ENCODE measurements at places on chromosomes 5 and 9.

GRCh38 chr9:130820135-130820738, 14.8 kb upstream of the ABL1 start:
- no peak for DNase-seq

GRCh38 chr5:22757776-22758175, 95.4 kb downstream of the CDH12 start:
- no peak for DNase-seq

- no peak for DNase-seq
Observed at GRCh38 chr5:86439593-86440110, 178.1 kb upstream of the COX7C start.

DNA sequence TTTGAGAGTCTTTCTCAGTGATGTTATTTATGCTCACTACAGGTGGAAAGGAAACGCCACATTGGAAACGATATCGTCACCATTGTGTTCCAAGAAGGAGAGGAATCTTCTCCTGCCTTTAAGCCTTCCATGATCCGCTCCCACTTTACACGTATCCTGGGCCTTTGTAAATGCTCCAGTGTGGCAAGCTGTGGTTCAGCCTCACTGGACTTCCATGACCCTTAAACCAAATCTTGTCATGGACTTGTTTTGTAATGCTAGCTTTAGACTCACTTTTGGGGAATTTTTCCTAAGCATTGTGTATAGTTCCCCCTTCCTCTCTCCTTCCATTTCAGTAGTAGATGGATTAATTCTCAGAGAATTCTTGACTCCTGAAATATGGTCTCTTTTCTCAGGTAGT, 60.9 kb upstream of the SLC2A8 start:
- no peak for DNase-seq

DNA sequence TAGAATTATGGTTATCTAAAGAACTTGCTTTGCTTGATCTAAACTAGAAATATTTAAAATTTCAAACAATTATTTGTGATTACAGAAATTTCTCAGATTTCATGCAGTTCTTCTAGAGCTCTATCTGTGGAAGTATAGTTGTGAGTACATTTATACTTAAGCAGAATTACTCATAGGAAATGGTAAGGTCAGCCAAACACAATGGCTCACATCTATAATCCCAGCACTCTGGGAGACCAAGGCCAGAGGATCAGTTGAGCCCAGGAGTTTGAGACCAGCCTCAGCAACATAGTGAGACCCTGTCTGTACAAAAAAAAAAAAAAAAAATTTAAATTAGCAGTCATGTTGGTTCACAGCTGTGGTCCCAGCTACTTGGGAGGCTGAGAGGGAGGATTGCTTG, 71.0 kb downstream of the INVS start:
- no peak for DNase-seq

- no peak for DNase-seq
Observed at GRCh38 chr5:6757414-6757969, 44.3 kb downstream of the TENT4A start.

DNA sequence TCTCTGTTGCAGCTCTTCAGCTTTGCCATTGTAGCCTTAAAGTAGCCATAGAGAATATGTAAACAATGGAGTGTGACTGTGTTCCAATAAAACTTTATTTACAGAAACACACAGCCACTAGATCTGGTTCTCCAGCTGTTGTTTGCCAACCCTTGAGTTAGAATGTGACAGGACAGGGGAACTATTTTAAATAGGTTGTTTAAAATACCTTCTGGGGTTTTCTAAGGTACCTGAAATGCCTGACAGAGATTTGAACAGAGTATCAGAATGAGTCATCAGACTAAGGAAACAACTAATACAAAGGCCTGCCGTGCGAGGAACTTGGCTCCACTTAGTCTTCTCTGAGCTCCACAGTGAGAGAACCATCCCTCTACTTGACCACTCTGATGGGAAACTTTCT, 85.4 kb downstream of the HSD17B4 start:
- DNase-seq: no peak

DNA sequence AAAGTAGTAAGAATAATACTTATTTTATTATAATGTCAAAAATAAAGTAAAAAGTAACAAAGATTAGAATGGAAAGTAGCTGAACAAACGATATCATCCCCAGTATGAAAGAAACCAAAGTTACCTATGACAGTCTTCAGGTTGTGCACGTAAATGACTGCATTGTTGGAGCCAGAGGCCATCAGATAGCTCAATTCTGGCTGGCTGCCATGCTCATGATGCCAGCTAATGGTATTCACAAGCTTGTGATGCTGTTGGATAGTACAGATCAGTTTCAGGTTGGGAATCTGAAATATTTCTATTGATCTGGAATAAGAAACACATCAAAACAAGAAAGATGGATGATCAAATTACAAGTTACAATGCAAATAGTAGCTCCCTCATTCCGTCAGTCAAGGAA, 21.1 kb downstream of the GEMIN5 start:
- no peak for DNase-seq

DNA sequence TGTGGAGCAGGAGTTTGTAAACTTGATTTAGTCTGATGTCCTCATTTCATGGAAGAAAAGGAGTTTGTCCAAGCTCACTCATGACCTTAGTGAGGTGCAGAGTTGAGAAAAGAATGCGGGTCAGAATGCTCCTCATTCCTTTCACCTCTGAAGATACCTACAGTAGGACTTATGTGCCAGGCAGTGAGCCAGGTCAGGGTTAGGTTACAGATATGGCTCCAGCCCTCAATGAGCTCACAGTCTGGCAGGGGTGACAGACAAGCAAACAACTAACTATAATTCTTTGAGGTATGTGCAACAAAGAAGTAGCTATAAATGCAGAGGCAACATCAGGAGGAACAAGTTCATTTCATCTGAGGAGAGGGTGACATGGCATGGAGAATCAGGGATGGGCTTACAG, 102.5 kb downstream of the SPATA31D1 start:
- DNase-seq: no peak

DNA sequence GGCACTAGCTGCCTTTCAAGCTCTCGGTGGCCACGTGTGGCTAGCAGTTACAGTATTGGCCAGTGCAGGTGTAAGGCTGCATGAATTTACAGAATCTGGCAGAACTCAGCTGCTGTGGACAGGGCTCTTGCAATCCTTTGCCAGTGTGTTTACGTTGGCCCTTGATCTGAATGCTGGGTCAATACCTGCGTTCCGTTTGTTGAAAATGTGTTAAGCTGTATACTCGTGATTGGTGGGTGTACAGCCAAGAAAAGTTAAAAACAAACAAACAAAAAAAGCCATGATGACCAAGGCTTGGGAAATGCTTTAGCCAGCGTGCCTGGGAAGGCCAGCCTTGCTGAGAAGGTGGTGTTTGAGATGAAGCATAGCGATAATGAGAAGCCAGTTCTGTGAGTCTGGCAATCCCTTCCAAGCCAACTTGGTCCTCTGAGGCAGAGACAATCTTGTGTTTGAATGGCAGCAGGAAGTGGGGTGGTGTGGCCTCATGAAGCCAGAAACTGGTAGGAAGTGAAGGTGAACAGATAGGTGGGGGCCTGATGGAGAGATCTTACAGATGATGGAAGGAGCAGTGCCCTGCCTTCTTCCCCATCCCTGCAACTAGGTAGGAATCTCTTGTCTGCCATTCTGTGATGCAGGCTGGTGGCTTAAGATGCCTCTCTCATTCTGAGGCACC, 820 bp upstream of the CFAP90 start:
- DNase-seq: no peak

GRCh38 chr9:92723801-92724323, 40.8 kb downstream of the BICD2 start:
- no peak for DNase-seq

DNA sequence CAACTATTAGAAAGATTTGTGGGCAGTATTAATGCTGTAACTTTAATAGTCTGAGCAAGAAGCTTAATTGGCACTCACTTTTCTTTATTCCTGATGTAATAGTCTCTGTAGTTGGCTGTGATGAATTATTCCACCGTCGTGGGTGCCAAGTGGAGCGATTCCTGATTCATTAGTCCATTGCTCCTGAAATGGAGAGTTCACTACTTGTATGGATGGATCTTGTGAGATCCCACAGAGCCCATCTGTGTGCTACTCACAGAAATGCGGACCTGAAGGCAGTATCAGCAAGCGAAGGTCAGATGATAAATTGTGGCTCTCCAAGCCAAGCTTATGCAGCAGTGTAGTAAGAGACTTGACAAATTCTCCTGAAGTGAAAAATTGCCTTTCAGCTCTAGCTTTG, 212.2 kb downstream of the CHSY3 start:
- no peak for DNase-seq

DNA sequence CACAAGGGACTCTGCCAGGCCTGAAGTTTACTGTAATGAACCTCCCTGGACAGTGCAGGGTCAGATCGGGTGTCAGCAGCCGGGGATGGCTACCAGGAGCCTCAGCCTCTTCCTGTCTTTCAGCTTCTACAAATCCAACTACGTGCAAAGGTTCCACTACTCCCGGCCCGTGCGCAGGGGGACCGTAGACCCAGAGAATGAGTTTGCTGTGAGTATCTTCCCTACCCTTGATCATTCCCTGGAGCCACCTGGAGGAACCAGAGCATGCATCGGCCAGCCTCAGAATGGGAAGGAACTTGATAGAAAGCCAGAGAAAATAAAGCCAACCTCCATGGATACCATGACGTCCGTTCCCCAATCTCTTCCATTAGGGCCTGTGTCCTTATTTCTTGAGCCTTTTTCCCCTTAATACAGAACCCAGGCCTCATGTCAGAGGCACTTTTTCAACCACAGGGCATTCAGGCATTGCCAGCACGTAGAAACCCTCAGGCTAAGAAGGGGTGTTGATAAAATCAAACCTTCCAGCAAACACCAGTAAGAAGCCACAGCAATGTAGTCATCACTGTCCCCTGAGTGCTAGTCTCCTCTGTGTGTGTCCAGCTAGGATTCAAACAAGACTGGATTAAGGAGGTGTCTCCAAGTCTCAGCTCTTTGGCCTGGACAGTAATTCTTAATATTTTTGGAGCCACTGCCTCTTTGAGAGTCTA, 49.0 kb upstream of the FOXI1 start:
- no peak for DNase-seq

GRCh38 chr5:133427121-133427777, 185.1 kb downstream of the FSTL4 start:
- DNase-seq: no peak

DNA sequence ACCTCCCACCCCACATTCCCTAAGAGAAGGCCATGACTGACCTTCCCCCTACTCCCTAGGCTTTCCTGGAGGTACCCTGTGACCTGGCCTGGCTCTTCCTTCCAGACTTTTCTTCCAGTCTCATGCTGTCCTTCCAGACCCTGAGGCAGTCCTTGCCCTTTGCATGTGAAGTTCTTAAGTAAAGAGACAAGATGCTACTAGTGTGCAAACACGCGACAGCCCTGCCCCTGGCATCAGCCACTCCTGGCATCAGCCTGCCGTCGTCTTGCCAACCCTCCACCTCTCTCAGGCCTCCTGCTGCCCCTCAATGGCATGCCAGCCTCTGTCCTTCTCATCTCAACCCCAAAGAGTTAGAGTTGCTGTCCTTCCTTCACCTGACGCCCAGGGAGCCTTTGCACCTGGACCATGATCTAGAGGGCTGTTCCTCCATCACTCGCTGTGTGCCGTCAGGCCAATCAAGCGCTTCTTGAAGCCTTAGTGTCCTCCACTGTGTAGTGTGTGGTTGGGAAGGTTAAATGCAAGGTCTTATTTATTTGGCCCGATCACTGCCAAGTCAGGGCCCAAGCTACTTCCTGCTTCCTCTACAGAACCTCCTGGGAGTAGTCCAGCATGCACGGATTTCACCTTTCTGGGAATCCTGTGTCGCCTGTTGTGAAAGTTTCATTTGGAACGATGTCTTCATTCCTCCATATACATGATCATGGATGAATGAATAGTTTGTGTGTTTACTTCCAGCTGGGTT, 61.9 kb downstream of the WWC1 start:
- no peak for DNase-seq

DNA sequence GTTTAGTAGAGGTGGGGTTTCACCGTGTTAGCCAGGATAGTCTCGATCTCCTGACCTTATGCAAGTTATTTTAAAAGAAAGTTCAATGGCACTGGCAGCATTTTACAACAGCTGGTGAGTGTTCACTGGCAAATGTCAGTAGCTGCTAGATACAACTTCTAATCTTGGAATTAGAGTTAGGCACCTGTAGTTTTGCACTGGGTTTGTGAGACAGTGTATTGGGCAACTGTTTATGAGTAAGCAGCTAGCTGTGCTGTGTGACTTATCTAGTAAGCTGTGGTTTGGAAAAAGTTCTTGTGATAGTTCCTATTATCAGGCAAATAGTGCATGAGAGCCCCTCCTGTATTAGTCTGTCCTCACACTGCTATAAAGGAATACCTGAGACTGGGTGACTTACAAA, 61.5 kb downstream of the UBE2QL1 start:
- DNase-seq: no peak

- DNase-seq: no peak
Observed at GRCh38 chr5:64859881-64860280, 91.2 kb downstream of the CWC27 start.

DNA sequence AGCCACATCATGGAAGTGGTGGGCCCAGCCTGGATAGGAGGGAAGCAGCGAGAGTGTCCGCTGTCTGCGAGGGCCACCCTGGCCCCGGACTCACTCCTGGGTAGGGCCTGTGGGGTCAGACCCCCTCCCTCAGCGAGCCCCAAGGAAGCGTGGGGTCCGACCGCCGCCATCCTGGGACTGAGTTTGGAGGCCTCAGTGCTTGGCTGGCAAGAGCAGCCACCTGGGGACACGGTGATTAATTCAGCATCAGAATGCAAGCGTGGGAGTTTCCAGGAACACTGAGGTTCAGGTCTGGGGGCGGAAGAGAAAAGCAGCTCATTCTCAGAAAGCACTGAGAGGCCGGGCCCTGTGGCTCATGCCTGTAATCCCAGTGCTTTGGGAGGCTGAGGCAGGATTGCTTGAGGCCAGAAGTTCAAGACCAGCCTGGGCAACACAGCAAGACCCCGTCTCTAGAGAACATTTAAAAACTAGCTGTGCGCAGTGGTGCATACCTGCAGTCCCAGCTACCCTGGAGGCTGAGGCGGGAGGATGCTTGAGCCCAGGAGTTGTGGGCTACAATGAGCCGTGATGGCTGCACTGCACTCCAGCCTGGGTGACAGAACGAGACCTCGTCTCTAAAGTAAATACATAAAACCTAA, 18.3 kb upstream of the CAMSAP1 start:
- DNase-seq: no peak

DNA sequence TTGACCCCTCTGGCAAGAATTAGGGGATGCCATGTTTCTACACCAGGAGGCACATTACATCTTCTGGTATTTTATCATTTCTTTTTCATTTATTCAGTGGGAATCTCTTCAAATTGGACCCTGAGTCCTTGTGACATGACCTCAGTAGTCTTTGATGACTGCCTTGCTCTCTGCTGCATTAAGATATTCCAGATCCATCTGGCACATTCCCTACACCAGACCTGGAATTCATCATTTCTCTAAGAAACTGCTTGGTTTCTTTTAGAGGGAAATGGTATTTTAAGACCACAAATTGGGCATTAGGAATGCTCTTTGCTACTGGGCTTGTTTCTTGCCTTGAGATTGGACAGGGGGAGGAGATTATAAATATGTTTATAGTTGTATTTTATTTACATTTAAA, 61.0 kb downstream of the GALNT10 start:
- DNase-seq: no peak

DNA sequence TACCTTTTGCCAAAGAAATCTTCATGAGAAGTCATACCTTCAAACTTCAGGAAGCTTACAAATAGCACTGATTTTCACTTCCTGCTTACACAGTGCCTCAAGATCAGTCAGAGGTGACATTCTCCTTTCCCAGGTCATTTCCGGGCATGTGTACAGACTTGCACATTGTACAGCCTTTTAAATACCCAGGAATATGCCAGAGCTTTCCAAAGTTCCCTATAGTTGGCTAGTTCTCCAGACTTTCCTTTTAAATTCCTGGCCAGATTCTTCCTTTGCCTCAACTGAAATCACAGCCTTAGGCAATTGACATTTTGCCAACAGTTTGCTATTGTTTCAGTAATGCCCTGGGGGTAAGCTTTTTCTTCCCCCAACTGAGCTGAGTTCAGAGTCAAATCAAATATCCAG, 47.2 kb downstream of the RFX3 start:
- DNase-seq: no peak
